ENCODE measurements at places on chromosomes 1 and 21. TPM values are rescaled to one million over a fixed set of nuclear protein-coding genes. Genes with fewer than 3 reads are reported as not detected.

KCNK1 gene
- polyA plus RNA-seq, result 6.2 TPM

DNA sequence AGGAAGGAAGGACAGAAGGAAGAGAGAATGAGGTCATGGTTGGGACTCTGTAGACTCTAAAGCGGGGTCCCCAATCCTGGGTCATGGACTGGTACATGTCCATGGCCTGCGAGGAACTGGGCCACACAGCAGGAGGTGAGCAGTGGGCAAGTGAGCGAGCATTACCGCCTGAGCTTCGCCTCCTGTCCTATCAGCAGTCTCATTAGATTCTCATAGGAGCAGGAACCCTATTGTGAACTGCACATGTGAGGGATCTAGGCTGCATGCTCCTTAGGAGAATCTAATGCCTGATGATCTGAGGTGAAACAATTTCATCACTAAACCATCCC, 128.9 kb downstream of the TRABD2B start:
- no peak for DNase-seq

DNA sequence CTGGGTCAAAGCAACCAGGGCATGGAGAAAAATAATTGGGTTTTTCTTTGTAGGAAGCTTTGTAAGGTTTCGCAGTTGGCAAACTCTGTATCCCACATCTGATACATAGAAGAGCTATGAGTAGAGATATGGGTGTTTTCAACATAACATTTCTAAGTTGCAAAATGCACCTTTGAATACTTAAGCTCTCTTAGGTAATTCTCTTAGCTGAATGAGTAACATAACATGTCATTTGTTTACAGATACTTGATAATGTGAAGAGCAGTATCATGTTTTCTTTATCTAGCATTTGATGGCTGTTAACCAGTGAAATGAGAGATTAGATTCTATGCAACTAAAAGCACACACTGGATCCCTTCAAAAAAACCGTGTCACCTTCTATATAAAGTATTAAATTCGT, 21.6 kb downstream of the RAVER2 start:
- DNase-seq, result no peak

OR2W3 gene
- polyA plus RNA-seq, result 0.25 TPM

DNA sequence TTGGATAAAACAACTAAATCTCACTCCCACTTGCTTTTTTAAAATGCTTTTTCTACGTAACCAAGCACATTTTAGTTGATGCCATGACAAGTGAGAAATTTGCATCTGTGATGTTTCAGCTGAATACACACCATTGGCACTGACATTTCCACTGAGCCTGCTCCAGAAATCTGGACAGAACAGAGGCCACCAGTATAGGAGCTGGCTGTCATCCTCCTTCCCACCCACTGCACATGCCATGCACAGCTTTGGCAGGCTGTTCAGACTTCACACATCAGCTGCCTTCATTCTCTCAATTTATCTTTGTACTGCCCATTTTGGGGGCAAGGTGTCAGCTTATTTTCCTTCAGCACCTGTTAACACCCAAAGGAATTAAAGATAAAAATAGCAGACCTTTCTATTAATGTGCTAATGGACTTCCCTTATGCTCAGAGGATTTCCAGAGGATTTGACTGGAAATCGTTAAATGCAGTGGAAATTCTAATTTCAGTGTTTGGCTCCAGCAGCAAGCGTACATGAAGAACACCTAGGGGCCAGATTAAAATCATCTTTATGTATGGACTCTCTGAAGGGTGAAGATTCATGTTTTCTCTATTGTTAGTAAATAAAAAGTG, 12.9 kb upstream of the PODN start:
- DNase-seq, result no peak

CYP4B1 gene
- 2.2 TPM for polyA plus RNA-seq

DNA sequence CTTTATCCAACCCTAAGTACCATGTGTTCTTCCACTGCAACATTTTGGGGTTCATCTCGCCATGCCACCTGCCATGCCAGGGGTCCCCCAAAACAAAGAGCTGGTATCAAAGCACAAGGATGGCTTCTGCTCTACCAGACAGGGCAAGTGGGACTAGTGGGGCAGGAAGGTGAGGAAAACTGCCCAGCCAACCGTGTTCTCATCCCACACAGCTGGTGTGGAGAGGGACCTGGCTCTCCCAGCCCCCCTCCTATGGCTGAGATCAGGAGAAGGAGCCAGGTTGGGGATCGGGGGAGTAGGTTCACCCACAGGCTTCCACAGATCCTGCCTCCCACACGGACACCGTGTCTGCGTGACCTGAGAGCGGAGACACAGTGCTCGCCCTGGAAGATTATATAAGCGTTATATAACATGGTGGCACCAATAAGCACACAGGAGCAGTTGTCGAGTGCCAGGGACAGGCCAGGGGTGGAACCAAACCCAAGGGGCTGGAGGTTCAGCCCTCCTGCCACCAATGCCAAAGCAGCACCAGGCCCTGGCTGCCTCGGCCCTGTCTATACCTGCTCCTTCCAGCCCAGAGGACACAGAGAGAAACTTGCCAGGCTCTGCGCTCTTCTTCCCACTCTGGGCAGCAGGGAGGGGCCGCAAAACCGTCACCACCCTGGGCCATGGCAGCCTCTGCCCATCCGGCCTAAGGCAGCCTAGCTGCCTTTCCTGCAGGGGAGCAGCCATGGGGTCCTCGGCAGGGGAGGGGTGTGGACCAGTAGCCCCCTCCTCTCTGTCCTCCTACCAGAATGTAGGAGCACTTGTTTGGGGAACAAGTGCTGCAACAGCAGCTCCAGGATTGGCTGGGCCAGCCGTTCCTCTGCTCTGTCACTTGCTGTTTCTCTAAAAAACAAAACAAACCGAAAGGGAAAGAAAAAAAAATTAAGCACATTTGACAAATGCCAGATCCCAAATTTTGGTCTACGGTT, 43.5 kb downstream of the CD34 start:
- no peak for DNase-seq

- DNase-seq, result peak; percentile 64
These were observed 35.8 kb downstream of the PIK3CD start for GRCh38 chr1:9687120-9687873.

- no peak for DNase-seq
These were observed 24.6 kb downstream of the TBCE start for GRCh38 chr1:235391874-235392273.

STUM gene
- polyA plus RNA-seq, result 2.6 TPM

Data from left kidney (tissue), 8 donors.